ENCODE measurements at places on chromosomes 5 and 9.
A peak's percentile ranks its signal among the peaks of the same experiment; 100 is the strongest.

DNA sequence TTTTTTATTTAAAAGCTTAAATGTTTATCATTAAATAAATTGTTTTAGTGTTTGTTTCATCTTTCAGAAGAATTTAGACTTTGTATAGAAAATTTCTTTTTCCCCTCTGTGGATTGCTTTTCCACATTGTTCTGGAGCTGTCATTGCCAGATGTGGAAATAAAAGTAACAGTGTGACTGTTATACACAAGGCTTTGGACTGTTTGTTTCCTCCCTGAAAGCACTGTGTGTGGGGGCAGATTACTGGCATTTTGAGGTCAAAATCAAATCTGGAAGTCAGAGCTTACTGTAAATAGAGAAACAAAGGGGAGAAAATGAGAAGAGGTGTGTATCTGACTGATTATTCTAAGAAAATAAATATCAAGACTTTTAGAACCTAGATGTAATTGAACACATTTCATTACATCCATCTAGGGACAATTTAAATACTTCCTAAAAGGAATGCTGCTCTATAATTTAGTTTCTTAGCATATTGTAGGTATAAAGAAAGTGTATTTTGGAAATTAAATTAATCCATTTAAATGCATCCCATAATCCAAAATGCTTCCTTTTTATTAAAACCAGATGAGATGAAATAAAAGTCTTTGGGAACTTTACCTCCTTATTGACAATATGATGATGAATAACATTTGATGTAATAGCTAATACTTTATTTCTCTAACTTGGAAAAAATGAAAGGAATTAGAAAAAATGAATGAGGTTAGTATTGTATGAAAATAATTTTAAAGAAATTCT, 51.9 kb downstream of the ERCC6L2 start:
- DNase-seq = no peak

GRCh38 chr5:154795235-154795596, 40.0 kb downstream of the LARP1 start:
- no peak for DNase-seq

DNA sequence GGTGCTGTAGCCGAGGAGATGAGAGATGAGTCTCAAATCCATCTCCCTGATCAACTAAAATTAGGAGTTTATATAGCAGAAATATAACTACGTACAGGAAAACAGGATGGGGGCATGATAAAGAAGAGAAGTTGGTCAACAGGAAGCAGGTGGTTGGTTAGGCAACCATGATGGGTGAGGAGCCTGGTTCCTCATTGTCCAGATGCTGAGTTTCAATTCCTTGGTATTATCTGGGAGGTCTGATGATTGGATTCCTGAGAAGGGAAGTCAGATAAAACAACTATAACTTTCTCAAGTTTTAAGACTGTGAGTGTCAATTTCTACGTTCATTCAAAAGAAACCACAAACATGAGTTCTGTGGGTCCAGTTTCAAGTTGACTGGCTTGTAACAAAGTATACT, 323.9 kb downstream of the MTRR start:
- DNase-seq = no peak

GRCh38 chr9:120438111-120438510, 141.9 kb downstream of the CDK5RAP2 start:
- DNase-seq = no peak

DNA sequence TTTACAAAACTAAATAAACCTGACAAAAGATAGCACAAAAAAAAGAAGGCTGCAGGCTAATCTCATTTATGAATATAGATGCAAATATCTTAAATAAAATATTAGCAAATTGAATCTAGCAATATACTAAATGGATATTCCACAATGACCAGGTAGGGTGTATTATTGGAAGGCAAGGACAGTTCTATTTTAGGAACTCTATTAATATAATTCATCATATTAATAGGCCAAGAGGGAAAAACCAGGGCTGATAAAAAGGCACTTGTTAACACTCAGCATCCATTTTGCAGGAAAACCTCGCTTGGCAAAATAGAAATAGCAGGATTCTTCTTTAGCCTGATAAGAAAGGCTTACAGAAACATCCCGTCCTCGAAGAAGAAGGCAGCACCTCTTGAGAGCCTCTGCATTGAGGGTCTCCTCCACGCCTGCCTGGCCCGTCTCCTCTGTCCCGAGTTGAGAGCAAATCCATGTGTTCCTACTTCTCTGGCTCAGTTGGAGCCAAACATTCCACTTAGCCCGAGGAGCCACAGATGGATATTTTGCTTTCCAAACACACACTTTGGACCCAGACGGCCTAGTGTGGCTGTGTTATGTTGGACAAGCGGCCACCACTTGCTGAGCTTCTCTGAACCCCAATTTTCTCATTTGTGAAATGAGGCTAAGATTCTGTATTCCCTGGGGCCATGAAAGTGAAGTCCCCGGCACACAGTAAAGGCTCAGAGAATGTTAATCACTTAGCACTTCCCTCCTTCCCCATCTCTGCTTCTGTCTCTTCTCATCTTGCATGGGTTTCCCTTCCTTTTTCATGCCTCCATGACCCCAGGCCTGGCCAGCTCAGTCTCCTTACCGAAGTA, 181.8 kb upstream of the MVB12B start:
- no peak for DNase-seq

DNA sequence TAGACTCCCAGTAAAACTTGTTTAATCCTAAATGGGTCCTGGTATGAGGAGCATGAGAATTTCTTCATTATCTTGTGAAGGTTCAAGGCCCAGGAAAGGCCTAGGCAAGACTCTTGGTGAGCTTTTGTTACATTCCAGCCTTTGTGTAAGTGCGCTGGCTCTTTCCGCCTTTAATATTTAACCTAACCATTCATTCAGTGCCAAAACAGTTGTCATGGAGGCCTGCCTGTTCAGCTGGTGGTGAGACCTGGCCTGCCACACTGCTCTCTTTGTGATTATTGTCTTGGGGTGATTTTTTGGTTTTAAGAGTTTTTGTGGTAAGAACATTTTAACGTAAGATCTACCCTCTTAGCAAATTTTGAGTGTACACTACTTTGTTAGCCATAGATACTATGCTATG, 127.5 kb upstream of the WWC1 start:
- no peak for DNase-seq

DNA sequence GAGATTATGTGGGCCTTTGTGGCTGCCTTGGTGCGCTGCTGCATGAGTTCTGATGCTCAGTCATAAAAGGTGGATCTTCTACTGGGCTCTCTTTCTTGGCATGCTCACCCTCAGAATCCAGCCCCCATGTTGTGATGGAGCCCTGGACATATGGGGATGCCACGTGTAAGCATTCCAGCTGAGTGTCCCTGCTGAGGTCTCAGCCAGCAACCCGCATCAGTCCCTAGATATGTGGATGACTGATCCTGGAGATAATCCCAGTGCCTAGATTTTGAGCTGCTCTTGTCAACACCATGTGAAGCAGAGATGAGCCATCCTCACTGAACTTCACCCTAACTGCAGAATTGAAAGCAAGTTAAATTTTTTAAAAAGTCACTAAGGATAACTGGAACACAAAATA, 390.1 kb downstream of the DMRT2 start:
- DNase-seq = no peak

DNA sequence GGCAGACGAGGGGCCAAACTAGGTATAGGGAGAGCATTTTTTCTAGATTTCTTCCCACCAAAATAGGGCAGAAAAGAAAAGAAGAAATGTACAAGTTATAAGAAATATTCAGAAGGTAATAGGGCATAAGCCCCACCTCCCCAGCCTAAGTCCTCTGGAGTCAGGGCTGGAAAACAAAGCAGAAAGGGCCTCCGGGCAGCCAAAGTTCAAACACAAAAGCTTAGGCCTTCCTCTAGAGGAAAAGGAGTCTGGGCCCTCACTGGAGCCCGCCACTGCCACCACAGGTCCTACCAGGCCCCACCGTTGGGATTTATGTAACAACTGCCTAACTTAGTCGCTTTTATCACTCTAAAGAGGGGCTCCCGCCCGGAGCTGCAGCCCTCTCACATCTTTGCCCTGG, 27.6 kb downstream of the TBC1D2 start:
- DNase-seq = no peak

GRCh38 chr9:77604316-77604715, 43.8 kb downstream of the GNA14 start:
- no peak for DNase-seq

GRCh38 chr9:109811876-109812275, 31.9 kb downstream of the PALM2AKAP2 start:
- no peak for DNase-seq

DNA sequence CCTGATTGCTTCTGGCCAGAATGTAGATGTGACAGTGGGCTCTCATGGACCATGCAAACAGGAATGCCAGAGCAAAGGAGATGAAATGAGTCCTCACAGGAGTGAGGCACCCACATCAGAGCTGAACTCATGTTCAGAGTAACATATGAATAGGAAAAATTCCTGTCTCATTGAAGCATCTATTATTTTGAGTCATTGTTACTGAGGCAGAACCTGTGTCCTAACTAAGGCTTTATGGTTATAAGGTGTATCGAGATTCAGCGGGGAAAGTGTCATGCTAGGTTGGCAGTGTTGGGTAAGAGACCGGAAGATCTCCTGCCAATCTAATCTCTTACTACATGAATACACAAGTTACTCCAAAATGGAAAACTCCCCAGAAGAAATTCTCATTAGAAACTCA, 304.1 kb downstream of the TRPM3 start:
- no peak for DNase-seq

- DNase-seq = no peak
These were observed 105.5 kb upstream of the PITX1 start for GRCh38 chr5:135139381-135140134.

- DNase-seq = no peak
These were observed 177.8 kb downstream of the TTLL11 start for GRCh38 chr9:121915304-121915625.

DNA sequence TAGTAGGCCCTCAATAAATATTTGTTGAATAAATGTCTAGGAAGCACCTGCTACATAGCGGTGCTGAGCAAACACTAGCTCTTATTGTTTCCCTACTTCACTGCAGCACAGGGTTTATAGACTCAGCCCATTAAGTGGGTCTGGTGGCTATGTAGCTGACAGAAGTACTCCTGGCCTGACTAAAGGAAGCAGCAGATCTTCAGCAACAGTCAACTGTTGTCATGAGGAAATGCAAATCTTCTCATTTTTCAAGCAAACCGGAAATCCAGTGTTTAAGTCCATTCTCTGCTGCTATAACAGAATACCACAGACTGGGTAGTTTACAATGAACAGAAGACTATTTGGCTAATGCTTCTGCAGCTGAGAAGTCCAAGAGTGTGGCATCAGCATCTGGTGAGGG, 2.8 kb upstream of the TEX10 start:
- no peak for DNase-seq

GRCh38 chr5:14557203-14557770, 24.3 kb upstream of the OTULINL start:
- no peak for DNase-seq

GRCh38 chr9:81890104-81890503, 38.1 kb upstream of the SPATA31D4 start:
- DNase-seq = no peak

GRCh38 chr9:123550797-123551196, 194.8 kb downstream of the CRB2 start:
- peak; percentile 51 for DNase-seq

DNA sequence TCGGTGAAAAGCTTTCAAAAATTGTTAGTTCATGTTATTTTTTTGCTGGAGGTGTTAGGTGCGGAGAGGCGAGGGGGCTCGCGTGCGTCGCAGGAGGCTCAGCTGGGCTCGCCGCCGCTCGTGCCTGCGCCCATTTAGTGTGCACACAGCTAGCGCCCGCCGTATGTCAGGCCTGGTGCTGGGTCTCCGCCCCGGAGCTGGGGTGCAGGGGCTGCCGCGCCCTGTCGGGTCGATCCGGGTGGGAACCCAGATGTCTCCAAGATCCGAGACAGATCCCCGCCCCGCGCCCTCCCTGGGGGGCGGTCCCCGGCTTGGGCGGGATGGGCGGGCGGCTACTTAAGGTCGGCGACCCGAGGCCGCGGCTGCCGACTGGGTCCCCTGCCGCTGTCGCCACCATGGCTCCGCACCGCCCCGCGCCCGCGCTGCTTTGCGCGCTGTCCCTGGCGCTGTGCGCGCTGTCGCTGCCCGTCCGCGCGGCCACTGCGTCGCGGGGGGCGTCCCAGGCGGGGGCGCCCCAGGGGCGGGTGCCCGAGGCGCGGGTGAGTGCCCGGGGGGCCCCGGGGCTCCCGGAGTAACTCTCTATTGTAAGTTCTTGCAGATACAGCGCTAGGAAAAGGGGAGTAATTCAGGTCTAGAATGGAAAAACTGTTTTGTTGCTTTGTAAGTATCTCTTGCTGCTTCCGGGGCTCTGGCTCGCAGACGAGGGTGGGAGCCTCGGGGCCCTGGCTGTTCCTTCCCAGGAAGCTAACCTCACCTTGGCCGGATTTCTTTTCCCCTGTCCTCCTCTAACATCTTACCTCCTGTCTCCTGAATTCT, 31.7 kb downstream of the GSN start:
- DNase-seq = no peak

DNA sequence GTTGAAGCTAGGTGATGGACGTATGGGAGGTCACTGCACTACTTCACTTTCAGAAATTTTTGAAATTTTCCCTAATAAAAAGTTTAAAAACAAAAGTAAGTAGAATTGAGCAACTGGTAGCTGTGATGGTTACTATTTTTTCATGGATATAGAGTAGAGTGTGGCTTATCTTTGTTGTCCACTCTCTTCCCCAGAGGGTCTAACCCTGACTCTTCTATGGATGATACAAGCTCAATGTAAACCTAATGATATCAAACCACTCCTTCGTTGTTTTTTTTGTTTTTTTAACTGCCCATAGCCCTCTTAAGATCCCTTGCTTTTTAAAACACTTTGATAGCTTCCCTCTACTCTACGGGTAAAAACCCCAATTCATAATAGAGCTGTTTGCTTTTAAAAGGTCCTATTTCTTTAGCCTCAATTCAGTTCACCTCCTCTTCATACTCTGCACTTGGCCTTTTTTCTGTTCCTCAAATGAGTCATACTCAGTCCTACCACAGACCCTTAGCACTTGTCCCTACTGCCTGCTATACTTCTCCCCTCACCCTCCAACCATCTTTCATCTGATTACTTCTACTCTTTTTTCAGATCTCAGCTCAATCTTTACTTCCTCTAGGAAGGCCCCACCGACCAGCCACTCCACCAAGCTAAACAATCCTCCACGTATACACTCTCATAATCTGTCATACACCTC, 2.6 kb downstream of the HDAC3 start:
- DNase-seq = no peak
